Skeletal muscle cell (primary cell): ENCODE measurements at places on chromosomes 4 and X.

GRCh38 chr4:109027016-109027500 lies 264.2 kb upstream of the ETNPPL start:
- DNase-seq, result no peak

DNA sequence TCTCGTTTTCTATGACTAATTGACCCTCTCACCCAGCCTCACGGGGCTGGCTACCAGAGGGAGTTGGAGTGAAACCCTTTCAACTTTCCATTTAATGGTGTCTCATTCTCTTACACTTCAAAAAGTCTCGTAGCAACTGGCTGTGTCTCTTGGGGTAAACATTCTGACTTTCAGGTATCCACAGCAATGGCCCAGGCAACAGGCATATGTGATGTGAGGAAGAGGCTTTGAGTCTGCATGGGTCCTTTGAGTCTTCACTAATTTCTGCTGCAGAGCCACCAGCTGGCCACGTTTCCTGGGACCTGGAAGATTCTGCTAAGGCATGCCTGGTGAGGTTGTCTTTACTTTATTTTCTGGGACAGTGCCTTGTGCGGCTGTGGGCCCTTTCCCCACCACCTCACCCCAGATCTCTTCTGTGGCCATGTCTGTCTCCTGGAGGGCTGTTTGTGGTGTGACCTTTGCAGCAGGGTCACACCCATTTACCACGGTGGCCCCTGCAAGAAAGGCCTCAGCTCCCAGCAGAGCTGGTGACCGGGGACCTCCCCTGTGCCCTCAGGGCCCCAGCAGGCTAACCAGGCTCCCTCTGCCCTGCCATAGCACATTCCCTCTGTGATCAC lies 112.5 kb upstream of the FRG1 start:
- DNase-seq, result no peak

DNA sequence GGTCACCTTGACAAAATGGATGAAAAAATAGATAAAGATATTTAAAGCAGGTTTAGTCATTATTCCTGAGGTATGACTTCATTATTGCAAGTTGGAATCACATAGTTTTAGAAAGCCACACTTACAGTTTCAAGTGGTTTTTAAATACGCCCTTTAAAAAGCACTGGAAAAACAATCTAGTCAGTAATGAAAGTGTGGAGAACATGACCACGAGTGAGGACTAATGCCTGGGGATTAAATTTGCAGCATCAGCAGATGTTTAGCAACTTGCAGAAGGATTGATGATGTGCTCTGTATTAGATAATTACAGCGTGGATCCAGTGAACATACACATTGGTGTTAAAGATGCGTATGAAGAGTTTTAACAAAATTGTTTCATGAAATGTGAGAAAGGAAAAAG lies 5.9 kb downstream of the SPARCL1 start:
- DNase-seq, result no peak

DNA sequence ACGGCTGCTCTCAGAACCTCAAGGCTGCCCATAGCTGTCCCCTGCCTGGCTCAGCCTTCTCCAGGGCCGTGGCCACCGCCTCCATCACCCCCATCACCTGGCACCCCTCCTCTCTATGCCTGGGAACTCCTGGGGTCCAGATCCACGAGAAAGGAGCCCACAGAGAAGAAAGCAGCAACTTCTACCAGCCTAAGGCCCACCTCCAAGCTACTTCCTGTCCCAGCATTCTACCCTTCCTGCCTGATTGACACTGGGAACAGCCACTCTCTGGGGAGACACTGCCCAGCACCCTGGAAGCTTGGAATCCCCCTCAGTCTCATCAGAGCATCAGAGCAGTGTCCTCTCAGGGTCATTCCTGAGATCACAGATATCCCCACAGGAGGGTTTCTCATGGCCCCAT lies 36.9 kb upstream of the PROM1 start:
- DNase-seq, result no peak

GRCh38 chr4:6050551-6050950 lies 32.3 kb upstream of the C4orf50 start:
- DNase-seq, result no peak

GRCh38 chrX:73785493-73785892 lies 222.5 kb downstream of the CHIC1 start:
- DNase-seq, result no peak

- no peak for DNase-seq
Measured at GRCh38 chrX:139049465-139049864, 337.9 kb upstream of the FGF13 start.

DNA sequence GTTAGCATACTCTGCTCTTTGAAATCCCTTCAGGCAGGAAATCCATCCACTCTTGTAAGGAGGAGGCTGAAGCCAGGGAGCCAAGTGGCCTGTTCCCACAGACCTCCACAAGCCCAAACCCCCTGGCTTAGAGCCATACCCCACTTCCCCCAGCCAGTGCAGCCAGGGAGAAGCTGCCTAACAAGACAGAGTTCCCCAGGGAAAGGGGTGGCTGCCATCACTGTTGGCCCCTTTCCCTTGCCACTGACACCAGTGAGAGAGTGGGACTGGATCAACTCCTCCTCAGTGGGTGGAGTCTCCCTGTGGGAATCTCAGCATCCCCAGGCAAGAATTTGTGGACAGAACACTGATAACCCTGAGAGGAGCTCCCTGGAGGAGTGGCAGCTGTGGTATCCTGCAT lies 389.4 kb downstream of the PABPC4L start:
- no peak for DNase-seq

GRCh38 chrX:152950786-152951185 lies 43.1 kb downstream of the PNMA5 start:
- no peak for DNase-seq

GRCh38 chr4:71303287-71303686 lies 35.5 kb upstream of the SLC4A4 start:
- no peak for DNase-seq

DNA sequence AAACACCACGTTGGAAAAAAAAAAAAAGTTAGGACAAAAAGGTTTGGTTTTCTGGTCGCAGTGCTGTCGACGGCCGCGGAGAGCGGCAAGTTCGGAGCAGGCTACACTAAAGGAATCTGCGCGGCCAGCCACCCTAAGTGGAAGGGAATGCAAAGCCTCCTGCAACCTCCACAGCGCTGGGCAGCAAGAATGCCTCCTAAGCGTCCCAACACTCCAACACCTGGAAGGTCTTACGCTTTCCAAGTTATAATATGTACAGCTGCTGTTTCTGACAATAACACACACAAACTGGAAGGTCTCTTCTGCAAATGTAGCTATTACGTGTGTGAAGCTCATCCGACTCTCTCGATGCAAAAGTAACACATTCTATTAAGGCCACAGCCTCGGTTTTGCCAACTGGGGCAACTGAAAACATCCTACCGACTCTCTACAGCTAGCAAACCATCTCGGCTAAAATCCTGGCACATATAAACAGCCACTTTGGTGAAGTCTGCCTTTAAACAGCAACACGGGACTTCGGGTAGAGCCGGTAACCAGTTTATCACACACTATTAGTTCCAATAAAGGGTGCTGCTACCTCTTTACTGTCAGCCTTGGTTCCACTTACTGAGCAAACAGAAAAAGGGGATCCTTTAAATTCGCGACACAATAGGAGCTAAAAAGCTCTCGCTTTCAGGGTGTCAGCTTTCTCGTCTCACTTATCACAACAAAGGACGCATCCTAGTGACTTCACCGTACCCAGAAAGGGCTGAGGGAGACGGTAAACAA lies 895 bp downstream of the SMIM14 start:
- no peak for DNase-seq

DNA sequence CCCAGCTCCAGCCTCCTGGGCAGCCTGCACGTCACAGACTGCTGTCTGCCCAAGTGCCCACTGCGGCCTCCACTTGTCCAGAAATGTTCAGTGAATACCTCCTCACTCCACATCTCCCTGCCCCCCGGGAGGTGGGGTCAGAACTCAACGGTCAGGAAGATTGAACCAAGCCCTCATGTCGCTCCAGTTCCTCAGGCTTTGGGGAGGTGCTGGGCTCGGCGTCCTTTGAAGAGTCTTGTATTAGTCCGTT lies 82.4 kb upstream of the LRPAP1 start:
- DNase-seq, result no peak

- no peak for DNase-seq
Measured at GRCh38 chrX:132908891-132909290, 49.5 kb downstream of the HS6ST2 start.

GRCh38 chr4:125456075-125456474 lies 141.3 kb downstream of the FAT4 start:
- no peak for DNase-seq

DNA sequence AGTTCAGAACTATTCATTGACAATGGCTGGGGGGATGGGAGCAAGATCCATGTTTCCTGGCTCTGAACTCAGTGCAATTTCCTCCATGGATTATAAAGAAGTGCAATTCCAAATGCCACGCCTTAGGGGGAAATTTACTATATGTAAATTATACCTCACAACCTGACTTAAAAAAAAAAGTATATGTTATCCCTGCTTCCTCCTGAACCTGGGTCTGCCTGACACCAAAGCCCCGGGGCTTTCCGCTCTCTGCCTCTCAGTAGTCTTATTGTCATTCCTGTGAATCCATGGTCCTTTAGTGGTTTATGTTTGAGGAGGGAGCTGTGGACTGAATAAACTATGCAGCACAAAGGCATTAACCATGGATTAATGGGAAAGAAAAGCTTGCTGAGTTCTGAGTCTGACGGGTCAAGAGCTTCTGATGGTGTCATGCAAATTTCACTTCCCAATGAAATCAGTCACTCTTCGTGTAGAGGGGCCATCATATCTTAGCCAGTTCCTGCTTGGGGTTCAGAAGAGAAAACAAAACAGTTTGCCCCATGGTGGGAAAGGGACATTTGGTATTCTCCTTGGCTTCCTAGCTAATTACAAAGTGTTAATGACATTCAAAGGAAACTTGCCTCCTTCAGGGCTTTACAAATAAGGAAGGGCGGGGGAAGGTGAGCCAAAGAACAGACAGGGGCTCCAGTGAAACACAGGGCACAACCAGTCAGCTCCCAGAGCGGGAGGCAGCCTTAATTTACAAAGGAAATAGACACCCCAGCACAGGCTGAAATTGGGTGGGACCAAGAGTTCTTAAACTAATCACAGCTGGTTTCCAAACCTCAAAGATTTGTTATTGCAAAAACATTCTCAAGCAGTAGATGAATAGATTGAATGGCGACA lies 14.3 kb downstream of the FAM9C start:
- DNase-seq, result no peak

- no peak for DNase-seq
Measured at GRCh38 chr4:107380836-107381438, 339.1 kb downstream of the PAPSS1 start.

DNA sequence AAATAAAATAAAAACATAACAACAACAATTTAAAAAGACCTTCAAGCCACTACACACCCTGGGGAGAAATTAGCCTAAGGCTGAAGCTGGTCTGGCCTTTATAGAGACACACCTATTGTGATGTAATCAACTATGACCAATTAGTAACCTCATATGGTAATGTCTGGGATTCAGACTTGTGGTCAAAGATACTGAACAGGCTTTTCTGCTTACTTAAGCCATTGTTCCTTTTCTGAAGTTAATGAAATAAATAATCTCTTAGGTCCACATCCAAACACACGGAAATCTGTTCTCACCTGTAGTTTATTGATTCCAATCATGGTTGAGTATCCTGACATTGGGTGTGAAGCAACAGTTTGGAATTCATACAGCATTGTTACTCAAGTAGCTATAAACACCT lies 152.5 kb downstream of the PLS3 start:
- no peak for DNase-seq

DNA sequence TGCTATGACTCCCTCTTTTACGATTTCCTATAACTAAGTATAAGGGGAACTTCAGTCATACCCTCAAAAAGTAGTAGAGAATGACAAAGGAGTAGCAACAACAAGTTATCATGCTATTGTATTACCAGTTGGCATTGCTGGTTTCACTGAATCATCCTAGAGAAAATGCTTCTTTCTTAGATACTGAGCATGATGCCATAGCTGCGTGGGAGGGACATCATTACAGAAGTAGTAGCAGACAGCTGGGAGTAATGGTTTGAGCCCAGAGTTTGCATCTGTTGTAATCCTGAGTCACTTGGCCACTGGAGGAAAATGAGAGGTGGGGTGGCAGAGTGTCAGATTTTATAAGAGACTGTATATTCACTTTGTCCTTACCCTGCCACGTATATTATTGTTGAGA lies 38.6 kb downstream of the MTMR1 start:
- peak; percentile 92 for DNase-seq

- no peak for DNase-seq
Measured at GRCh38 chr4:73434311-73434710, 1.7 kb upstream of the AFP start.

DNA sequence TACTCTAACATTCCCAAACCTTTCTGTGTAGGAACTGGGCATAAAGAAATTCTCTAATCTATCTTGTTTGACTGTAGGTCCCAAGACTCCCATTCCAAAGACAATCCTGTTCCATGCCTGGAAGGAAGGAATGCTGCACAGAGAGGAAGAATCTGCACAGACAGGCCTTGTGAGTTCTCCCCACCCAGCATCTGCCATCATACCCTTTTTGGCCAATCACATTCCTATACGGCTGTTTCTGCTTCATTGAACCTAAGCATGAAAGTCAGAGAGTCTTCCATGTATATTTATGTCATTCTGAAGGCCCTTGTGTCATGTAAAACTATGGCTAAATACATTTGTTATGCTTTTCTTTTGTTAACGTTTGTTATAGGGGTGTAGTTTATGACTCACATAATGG lies 667.7 kb upstream of the IGFBP7 start:
- DNase-seq, result no peak

DNA sequence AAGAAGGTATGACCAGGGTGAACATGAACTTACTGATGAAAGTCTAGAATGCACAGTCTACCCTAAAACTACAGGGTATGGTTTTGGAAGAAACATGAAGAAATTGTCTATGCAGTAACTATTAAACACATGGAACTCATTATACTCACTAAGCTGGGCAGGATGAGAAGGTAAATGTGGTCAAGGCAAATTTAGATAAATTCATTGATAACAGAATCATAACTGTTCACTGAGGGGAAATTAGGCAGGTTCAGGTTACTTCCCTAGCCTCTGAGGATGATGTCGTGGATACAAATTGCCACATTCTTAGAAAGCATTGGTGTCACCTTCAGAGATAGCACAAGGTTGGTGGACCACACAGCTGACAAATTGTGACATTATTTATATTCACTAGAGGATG lies 40.4 kb upstream of the MID1IP1 start:
- no peak for DNase-seq

- DNase-seq, result no peak
Measured at GRCh38 chrX:129979207-129979920, 3.1 kb upstream of the BCORL1 start.

DNA sequence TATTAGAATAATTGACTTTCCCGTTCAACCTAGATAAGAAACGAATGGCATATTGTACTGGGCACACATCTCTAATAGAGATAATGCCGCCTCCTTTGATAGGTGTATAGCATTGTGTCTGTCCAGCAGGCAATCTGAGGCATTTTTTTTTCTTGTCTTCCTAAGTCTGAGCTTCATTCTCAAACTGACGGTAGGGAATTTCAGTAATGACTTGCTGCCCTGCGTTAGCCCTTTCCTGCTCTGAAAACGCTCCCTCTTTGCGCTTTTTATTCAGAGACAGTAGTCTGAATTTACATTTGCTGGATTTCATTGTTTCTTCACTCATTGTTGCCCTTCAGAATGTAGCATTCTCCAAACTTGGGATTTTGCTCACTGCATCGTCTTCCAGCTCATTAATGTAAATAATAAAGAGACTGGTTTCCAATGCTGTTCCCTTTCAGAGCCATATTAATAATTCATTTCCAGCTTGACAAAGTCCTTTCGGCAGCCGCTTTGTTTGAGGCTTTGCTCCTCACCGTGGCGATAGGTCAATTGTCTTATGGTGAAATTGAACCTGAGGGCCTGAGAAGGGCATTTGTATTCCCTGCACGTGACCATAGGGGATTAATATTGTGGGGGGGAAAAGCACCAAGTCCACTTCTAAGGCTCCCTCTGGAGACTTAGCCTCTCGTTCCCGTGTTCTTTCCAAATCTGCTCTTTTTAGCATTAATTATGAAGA lies 412.1 kb downstream of the SMARCA1 start:
- no peak for DNase-seq
